SK-N-DZ (cell line): ENCODE measurements at places on chromosomes 3 and 15.

DNA sequence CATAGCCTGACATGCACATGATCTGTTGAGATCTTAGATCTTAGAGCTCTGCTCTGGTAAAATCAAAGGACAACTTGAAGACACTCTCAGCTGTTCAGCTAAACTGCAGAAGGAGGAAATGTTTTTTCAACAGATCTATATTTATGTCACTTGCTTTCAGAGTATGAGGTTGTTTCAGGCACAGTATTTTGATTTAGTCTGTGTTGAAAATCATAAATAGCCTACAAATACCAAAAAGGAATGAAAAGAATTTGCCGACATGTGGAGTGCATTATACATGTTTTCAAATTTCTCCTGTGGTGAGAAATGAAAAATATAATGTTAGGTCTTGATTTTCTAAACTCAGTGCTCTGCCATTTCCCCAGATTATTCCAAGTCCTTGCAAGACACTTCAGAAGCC, 1118.4 kb downstream of the TBL1XR1 start:
- no peak for DNase-seq

- DNase-seq, result no peak
Measured at GRCh38 chr3:129441215-129441614, 1.2 kb downstream of the IFT122 start.

- no peak for DNase-seq
Measured at GRCh38 chr3:17399586-17399985, 342.8 kb downstream of the TBC1D5 start.

DNA sequence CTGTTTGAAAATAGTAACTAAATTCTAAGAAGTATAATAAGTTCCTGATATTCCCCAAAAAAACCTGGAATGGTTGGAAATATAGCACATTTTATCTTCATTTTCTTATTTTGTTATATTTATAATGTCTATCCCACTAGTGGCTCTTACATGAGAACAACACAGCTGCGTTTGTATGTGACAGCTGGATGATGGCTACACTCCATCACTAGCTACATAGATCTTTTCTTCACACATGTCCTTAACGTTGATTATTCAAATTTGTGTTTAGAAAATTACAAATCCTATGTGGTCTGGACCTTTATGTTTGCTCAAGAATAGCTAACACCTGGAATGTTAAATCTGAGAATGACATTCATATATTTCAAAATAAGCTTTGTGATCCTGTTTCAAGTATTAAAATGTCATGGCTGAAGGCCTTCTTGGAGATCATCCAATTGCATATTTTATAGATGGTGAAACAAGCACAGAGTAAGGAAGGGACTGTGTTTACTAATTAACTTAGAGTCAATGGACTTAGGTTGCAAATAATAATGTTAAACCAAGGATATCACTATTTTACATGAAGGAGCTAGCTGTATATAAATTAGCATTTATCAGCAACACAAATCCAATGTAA, 60.8 kb downstream of the ATP13A5 start:
- DNase-seq, result no peak

GRCh38 chr15:59174835-59175831, 31.5 kb upstream of the LDHAL6B start:
- DNase-seq, result peak; percentile 50
